ENCODE measurements at places on chromosomes 12 and 14. TPM values are rescaled to one million over a fixed set of nuclear protein-coding genes. Genes with fewer than 3 reads are reported as not detected.

KRT72 gene
- total RNA-seq: not detected

ASIC1 gene
- 1.3 TPM for total RNA-seq

PLA2G1B gene
- not detected for total RNA-seq

KCNK13 gene
- not detected for total RNA-seq

MYH6 gene
- total RNA-seq: not detected

FGD4 gene
- 34.7 TPM for total RNA-seq

PHETA1 gene
- total RNA-seq: 4.0 TPM

CCDC177 gene
- not detected for total RNA-seq

RNU4-1 gene
- total RNA-seq: 2,069 TPM

ST8SIA1 gene
- 4.7 TPM for total RNA-seq

- no peak for DNase-seq
Observed at GRCh38 chr14:79493081-79493645, 718.1 kb downstream of the DIO2 start.

DNA sequence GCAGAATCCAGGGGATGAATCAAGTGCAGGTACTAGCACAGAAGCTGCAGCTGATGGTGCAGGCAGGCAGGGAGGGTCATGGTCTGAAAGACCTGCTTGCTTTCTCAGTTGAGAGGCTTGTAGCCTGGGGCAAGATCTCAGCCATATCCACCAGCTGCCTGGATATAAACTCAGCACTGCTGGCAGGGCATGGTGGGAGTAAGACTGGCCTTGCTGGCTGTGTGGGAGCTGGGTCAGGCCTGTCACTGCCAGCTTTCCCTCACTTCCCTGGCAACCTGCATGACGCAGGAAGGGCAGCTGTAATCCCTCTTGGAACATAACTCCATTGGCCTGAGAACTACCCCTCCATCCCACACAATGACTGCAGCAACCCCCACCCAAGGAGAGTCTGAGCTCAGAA, 230.1 kb downstream of the ANO6 start:
- no peak for DNase-seq

GRCh38 chr14:95237121-95237957, 80.0 kb upstream of the DICER1 start:
- peak; percentile 23 for DNase-seq

DNA sequence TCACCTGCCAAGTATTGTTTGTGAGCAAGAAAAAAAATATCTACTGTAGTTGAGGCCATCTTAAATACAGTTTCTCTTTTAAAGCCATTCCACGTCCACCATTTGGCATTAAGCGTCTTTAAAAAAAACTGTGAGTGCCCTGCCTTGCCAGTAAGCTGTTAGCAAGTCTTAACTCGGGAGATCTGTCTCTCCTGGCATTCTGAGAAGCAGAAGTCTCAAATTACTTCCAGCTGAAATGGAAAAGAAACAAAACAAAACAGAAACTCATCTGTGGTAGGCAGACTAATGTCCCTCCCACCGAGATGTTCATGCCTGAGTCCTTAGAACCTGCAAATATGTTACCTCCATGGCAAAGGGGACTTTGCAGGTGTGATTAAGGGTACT, 126.2 kb downstream of the CRADD start:
- DNase-seq: peak; percentile 76

- peak; percentile 20 for DNase-seq
Observed at GRCh38 chr12:96698521-96698920, 208.5 kb upstream of the NEDD1 start.

- DNase-seq: no peak
Observed at GRCh38 chr12:32265456-32265855, 133.9 kb upstream of the FGD4 start.

DNA sequence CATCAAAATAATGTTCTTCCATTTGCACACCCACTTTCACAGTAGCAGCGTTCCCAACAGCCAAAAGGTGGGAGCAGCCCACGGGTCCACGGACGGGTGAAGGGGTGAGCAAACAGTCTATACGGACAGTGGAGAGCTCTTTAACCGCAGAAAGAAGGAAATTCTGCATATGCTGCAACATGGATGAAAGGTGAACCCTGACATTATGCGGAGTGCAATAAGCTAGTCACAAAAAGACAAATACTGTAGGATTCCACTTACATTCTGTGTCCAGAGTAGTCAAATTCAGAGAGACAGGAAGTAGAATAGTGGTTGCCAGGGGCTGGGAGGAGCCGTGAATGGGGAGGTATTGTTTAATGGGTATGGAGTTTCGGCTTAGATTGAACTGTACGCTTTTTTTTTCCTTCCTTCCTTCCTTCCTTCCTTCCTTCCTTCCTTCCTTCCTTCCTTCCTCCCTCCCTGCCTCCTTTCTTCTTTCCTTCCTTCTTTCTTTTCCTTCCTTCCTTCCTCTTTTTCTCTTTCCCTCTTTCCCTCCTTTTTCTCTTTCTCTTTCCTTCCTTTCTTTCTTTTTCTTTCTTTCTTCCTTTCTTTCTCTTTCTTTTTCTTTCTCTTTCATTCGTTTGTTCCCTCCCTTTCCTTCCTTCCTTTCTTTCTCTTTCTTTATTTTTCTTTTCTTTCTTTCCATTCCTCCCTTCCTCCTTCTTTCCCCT, 15.8 kb upstream of the ANKRD9 start:
- DNase-seq: peak; percentile 83

GRCh38 chr12:42275499-42275898, 37.5 kb upstream of the YAF2 start:
- no peak for DNase-seq

DNA sequence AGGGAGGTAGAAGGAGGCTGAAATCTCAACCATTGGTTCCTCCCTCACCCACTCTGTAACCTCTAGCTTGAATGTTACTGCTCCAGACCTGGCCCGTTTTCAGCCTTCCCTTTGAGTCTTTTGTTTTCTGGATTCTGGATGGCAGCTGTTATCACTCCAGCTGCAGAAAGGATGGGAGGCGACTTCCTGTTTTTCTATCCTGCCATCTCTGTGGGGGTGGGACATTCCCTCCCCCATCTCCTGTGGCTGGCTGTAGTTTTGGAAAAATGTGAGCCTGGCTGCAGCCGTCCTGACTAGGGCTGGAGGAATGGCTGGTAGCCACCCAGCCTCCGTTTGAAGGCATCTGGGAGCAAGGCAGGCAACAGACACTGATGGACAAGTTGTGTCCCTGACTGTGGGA, 2.9 kb upstream of the PPFIBP1 start:
- DNase-seq: no peak

GRCh38 chr12:109544955-109545531, 28.3 kb downstream of the MMAB start:
- peak; percentile 33 for DNase-seq

DNA sequence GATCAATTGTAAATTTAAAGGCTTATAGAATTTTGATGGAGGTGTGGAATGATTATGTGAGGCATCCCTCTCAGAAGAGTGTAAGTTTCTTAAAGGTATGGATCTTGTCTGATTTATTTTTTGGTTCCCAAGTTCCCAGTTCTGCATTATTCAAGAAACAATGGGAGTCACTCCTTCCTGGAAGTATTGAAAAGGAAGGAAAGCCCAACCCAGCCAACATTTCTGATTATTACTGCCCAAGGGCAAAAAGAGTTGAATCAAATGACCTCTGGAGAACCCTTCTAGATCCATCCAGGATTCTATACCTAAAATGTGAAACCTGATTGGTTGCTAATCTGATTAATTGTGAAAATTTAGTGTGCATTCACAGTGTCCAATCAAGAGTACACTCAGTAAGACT, 166.2 kb downstream of the ANO2 start:
- no peak for DNase-seq

DNA sequence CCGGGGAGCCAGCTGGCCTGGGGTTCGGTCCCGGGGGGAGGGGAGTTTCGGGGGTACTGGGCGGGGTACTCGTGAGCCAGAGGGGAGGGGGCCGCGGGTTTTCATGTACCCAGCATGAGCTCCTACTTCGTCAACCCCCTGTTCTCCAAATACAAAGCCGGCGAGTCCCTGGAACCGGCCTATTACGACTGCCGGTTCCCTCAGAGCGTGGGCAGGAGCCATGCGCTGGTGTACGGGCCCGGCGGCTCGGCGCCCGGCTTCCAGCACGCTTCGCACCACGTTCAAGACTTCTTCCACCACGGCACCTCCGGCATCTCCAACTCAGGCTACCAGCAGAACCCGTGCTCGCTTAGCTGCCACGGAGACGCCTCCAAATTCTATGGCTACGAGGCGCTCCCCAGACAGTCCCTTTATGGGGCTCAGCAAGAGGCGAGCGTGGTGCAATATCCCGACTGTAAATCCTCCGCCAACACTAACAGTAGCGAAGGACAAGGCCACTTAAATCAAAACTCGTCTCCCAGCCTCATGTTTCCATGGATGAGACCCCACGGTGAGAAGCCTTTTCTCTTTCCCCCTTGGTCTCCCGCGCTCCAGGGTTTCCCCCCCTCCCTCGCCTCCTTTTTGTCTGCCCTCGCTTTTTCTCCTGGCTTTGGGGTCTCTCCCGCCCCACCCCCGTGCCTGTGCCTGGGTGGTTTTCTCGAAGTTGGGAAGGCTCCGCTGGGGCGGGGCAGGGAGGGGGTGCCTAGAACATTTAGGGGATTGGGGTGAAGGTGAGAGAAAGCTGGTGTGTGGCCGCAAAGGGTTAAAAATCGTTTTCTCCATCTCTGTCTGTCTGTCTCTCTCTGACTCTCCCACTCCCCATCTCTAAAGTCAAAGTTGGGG, 627 bp downstream of the HOXC8 start:
- DNase-seq: peak; percentile 47

DNA sequence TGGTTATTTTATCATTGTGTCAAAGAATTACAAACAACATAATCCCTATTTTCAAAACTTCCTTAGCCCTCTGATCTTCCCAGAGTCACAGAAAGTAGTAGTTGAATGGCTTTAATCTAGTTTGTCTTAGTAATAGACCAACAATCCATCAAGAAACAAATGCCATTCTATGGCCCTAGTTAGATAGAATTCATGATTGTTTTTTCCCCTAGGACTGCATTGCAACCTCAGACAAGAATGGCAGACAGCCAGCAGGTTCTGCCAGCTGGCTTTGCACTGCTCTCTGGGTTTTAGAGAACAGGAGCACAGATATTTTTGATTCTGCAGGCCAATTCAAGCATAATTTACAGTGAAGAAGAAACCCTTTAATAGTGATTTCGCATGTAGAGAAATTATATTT, 33.8 kb downstream of the SYT1 start:
- DNase-seq: peak; percentile 15

DNA sequence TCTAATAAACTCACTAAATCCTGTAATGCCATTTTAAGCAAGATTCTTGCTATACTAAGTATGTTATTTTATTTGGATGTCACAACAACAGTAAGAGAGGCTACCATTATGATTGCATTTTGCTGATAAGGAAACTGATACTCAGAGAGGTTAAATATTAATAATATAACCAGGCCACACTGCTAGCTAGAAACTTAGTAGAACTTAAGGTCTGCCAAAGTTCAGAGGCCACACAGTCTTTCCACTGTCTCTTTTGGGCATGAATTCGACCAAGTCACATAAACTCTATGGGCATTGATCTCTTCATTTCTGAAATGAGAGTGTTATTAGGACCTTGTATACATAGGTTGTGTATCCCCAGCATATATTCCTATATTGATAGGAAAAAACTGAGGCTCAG, 147.9 kb downstream of the SYNE2 start:
- no peak for DNase-seq

DNA sequence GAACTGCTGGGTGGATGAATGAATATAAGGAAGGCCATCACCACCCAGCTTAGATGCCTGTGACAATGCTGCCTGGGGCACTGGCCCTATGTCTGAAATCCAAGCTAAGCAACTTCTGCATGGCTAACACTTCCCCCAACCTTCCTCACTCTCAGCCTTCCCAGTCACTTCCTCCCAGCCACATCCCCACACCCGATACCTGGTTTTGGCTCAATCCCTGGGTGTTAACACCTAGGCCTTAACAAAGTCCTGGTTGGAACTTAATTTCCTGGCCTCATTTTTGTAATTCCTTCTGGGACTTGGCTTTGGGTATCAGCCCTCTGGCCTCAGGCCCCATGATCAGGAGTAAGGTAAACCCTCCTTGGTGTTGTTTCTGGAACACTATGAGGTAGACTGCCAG, 110.0 kb downstream of the EFCAB11 start:
- peak; percentile 6 for DNase-seq

GRCh38 chr12:112167718-112168525, 42.6 kb downstream of the TRAFD1 start:
- DNase-seq: no peak

GRCh38 chr12:442235-442884, 17.4 kb upstream of the B4GALNT3 start:
- DNase-seq: peak; percentile 66

DNA sequence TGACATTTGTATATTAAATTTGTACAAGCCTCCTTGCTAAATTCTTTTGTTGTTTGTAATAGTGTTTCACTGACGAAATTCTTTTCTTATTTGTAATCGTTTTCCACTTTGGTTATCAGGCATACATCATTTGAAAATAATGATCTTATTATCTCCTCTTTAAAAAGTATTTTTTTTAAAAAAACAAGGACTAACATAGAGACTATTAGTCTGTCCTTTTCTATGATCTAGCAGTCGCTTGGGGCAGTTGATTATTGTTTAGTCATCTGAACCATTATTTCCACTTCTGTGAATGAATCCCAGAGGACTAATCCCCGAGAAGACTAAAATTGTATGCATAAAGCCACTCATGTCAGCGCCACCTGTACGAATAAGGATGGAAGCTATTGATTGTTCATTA, 11.5 kb downstream of the ADGRD1 start:
- no peak for DNase-seq

- no peak for DNase-seq
Observed at GRCh38 chr12:109720152-109720856, 6.7 kb downstream of the FAM222A start.

DNA sequence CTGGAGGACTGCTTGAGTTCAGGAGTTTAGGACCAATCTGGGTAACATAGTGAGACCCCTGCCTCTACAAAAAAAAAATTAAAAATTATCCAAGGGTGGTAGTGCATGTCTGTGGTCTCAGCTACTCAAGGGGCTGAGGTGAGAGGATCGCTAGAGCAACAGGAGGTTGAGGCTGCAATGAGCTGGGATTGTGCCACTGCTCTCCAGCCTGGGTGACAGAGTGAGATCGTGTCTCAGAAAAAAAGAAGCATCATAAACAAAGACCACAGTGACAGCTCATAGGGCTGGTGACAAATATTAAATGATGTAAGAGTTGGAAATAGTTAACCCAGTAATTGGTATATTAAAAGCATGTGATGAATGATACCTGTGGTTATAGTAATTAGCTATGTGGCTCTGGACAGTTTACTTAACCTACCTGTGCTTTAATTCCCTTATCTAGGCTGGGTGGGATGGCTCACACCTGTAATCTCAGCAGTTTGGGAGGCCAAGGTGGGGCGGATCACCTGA, 68.0 kb downstream of the GSC start:
- no peak for DNase-seq

GRCh38 chr12:68157380-68157779, 2.2 kb downstream of the IFNG start:
- peak; percentile 11 for DNase-seq

Data from MCF 10A (cell line).